Renal cortex interstitium (tissue), 15 donors: ENCODE measurements at places on chromosomes 2 and 18. TPM values are rescaled to one million over a fixed set of nuclear protein-coding genes. Genes with fewer than 3 reads are reported as not detected.
A peak's percentile ranks its signal among the peaks of the same experiment; 100 is the strongest.

- DNase-seq, result no peak
These were observed 10.1 kb downstream of the GPR39 start for GRCh38 chr2:132426656-132427055.

The ATP8B1 gene
- polyA plus RNA-seq, result 22.5 TPM

The CCDC178 gene
- 2.9 TPM for polyA plus RNA-seq

GRCh38 chr2:8799004-8799403, 38.4 kb downstream of the KIDINS220 start:
- no peak for DNase-seq

GRCh38 chr18:61531182-61531581, 198.0 kb downstream of the CDH20 start:
- no peak for DNase-seq

GRCh38 chr18:68244786-68245185, 470.1 kb downstream of the TMX3 start:
- DNase-seq, result no peak

DNA sequence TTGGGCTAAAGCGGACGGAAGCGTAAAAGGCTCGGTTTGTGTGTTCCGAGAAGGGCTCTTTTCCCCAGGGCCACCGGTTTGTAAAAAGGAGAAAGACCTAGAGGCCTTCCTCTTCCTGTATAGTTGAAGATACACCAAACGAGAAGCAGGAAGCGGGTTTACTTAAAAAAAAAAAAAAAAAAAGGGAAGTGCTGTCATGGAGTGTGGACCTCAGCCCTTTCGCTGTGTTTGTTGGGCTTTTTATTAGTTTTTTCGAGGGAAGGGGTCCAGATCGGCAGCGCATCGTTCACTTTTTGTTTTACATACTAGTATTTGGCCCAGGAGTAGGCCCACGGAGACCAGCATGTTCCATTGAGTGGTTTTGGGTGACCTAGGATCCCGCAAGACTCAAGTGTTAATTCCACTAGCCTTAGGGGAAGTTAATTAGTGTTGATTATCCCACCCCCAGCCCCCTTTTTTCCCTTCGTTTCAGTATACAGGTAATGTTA, 676 bp downstream of the ACTR2 start:
- DNase-seq, result peak; percentile 15

The LYPD6B gene
- 30.7 TPM for polyA plus RNA-seq

The ALK gene
- polyA plus RNA-seq, result 0.17 TPM

The LHCGR gene
- polyA plus RNA-seq, result 0.19 TPM

DNA sequence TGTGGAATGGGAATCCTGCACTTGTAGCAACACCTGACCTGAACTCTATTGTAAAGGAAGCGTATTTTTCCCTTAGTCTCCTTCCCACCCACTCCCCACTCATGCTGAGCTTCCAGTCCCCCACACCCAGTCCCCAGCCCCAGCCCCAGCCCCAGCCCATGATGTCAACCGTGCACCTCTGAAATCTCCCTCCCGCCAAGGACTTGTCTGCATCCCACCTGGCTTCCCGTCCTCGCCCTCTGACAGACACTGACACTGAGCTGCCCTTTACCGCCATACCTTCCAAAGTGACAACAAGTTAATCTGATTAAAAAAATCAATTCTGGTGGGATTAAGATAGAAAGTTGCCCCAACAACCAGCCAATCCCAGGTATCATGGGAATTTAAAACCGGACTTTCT, 213.6 kb upstream of the CELF4 start:
- no peak for DNase-seq

DNA sequence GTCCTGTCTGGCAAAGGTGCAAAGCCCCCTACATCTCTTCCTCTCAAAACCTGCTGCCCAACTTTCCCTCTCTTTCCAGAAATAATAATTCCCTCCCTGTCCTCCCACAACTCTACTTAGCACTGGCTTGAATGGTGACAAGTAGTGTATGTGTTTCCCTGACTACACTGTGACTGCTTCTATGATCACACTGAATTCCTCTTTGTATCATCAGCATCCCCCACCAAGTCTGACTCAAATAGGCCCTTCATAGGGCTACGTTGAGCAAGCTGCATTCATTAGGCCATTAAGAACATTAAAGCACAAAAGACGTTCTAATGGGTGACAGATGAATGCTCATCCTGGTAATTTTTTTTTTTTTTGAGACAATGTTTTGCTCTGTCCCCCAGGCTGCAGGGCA, 13.7 kb upstream of the ST3GAL5 start:
- no peak for DNase-seq

DNA sequence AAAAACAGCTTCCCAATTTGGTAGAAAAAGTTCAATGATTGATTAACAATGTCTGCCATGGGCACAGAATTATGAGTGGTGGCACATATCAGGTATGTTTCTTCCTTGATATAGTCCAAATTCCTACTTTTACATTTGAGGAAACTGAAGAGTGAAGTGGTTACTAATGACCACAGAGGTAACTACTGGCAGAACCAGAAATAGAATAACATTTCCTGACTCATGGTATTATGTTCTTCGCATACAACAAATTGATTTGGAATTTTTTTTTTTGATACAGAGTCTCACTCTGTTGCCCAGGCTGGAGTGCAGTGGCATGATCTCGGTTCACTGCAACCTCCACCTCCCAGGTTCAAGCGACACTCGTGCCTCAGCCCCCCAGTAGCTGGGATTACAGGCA, 6.0 kb upstream of the NFE2L2 start:
- no peak for DNase-seq

- DNase-seq, result no peak
These were observed 26.8 kb upstream of the EPAS1 start for GRCh38 chr2:46270384-46270783.

The RALB gene
- 69.0 TPM for polyA plus RNA-seq

The TMEM247 gene
- polyA plus RNA-seq, result not detected

The ALPP gene
- polyA plus RNA-seq, result not detected

DNA sequence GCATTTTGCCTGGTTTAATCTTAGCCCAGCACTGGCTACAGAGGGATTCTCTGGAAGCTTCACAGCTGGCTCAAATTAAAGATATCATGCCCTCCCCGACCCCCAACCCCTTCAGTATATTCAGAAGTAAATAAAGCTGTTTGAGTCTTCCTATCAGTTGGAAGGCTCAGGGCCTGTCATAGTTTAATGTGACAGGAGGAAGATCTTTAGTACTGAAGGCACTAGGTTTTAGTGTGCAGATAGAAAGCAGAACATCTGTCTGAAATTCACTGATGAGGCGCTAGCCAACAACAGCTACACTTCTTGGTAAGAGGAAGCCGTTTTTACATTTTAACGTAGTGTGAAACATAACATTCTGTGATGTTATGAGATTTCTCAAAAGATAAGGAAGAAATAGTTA, 969.1 kb upstream of the CDH2 start:
- no peak for DNase-seq

DNA sequence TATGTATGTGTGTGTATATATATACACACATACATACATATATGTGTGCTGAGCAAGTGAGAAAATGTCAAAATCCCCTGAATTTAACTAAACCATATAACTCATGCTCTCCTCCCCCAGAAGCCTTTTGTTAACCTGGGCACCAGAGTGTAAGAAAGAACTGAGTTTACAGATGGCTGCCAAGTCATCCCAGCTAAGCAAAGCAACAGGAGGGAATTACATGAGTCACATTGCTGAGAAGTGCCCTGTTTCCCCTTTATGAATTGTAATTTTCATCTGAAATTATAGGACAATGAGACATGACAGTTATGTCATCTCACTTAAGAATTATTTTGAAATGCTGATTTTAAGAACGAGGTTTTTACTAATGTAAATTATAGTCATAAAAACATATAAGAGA, 29.9 kb downstream of the SCN7A start:
- no peak for DNase-seq

DNA sequence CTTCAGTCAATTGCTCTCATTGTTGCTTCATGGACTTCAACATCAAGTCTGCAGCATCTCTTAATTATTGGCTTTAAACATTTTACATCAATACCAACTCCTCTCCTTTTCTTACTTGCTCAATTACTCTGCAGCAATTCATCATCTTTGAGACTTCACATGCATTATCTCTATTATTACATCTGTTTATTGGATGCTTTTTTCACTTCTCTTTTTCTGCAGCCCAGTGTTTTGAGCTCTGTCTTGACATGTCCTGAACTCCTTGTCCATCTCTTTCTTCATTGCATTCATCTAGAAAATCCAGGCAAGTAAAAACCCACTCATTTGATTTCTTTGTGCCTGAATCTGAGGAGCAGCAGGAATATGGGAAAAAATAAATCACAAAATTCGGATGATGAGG, 647.9 kb downstream of the PLCL1 start:
- DNase-seq, result no peak

The ABCB11 gene
- polyA plus RNA-seq, result 0.05 TPM

The UGT1A3 gene
- polyA plus RNA-seq, result not detected

DNA sequence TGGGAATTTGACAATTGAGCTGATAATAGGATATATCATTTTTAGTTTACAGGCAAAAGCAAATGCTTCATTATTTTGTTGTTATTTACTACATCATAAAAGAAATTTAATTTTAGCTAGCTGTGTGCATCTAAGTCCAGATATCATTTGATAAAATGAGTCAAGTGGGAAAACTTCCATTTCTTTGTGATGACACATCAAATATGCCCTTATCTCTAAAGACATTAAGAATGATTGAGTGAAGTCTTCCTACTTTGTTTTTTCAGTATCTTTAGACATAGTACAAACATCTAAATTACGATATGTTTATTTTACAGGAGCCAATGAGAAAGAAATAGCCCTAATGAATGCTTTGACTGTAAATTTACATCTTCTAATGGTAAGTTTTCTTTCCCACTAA, 77.0 kb downstream of the KYNU start:
- no peak for DNase-seq

GRCh38 chr2:38294597-38294996, 82.5 kb downstream of the ATL2 start:
- DNase-seq, result no peak

DNA sequence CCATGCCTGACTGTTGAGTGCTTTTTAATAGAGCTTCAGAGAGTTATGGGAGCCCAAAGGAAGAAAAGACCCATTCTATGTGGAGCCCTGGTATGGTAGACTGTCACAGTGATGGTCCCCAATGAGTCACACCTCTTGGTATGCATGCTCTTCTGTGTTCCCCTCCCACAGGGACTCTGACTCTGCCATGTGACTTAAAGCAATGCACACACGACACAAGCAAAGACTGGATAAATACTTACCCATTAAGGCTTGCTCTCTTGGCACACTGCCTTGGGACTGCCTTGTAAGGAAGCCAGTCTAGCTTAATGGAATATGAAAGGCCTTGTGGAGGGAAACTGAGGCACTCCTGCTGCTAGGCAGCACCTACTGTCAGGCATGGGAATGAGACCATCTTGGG, 16.7 kb upstream of the DTNB start:
- DNase-seq, result no peak

DNA sequence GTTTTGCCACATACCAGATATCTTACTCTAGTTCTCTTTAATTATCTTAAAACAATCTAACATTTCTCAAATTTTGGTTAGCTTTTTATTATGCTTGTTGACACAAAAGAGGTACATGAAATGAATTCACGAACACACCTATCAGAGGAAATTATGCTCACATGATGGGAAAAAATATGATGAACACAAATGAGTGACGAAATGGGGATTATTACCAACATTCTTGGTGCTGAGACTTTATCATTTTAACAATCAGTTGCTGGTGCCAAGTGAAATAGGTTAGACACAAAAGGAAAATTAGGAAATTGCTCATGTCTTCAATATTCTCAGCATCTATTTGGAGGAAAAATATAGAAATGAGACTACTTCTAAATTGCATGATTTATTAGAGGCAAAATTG, 944.7 kb upstream of the NRXN1 start:
- no peak for DNase-seq

The HRH4 gene
- 0.26 TPM for polyA plus RNA-seq

DNA sequence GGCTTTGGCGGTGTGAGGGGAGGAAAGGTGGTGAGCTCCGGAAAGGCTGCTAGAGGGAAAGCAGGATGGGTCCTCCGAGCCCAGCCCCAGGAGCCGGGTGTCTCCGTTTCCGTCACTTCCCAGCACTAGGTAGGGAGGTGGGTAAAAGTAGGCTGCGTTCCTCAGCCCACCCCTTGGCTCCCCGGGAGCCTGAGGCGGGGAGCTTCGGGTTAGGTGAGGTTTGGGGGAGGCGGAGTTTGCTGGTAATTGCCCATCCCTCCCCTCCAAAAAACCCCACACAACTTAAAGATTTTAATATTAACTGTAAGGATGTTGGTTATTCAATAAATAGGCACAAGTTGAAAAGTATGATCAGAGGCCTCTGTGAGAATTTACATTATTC, 552 bp upstream of the ATF2 start:
- no peak for DNase-seq

GRCh38 chr2:106596844-106597243, 109.7 kb downstream of the CD8B2 start:
- DNase-seq, result no peak

GRCh38 chr2:138113871-138114525, 149.7 kb downstream of the HNMT start:
- no peak for DNase-seq

GRCh38 chr18:70148039-70148938, 57.2 kb downstream of the RTTN start:
- no peak for DNase-seq

DNA sequence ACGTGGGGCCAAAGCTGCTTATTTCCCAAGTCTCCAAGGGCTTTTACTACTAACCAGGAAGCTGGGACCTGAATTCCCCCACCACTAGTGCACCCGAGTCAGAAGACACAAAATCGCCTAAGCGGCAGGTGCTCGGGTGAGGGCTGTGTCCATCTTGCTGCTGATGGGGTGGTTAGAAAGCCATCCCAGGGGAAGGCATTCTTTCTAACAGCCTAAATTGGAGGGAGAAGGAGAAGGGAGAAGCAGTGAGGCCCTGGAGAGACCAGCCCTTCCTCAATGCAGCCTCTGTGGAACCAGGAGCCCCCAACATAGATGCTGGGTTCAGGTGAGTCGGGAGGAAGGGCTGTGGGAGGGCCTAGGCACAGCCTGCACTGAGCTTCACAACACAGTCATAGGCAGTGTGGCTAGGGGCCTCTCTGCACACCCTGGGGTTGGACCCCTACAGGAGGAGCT, 1.9 kb upstream of the PROM2 start:
- no peak for DNase-seq

The BMPR2 gene
- polyA plus RNA-seq, result 64.5 TPM

DNA sequence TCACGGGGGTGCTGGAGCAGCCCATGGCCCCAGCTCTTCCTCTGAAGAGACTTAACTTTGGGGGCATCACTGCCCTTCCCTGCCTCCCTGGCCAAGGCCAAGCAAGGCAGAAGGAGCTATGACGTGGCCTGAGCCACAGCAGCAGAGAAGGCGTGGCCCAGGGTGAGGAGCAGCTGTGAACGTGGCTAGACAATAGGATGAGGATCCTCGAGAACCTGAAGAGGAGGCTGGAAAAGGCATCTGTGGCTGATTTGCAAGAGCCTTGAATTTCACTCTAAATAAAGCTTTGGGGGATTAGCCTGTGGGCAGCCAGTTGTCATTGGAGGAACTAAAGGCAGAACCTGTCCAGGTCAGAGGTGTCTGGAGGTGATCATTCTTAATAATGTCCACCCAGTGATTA, 652.9 kb upstream of the ID2 start:
- no peak for DNase-seq

DNA sequence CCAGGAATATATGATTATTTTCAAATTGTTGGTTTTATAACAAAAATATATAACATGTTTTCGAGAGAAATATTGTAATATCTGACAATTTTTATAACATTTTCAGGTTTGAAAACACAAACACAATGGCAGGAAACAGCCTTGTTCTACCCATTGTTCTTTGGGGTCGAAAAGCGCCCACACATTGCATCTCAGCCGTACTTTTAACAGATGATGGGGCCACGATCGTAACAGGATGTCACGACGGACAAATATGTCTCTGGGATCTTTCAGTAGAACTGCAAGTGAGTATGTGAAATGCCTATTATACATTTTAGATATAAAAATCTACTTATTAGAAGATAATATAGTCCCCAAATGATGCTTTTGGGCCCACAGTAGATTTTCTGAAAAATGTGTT, 21.2 kb downstream of the WDR7 start:
- DNase-seq, result no peak
